ENCODE measurements at places on chromosomes 2 and 18.

GRCh38 chr2:6054161-6054671 is 362.0 kb downstream of the SOX11 start:
- no peak for DNase-seq
- H3K27ac ChIP-seq = no peak overlapping the region
- no peak overlapping the region for H3K4me3 ChIP-seq
- H3K4me1 ChIP-seq = no peaks in the 10 kb centered on the region
- no peaks in the 10 kb centered on the region for H3K36me3 ChIP-seq

DNA sequence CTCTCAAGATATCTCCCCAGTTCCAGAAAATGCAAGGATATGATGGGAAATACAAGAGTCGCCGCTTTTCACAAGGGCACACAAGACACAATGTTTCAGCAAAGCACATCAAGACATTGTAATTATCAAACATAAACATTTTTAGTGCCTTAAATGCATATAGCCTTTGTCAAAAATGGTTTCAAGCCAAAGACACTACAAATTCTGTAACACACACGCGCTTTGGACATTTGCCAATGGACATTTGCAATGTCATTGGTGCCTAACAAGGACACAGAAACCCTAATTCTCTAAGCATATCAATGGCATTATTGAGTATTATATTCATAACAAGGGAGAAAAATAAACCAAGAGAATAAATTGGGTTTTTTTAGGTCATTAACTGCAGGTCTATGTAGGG is 16.1 kb downstream of the ADD2 start:
- no peak overlapping the region for H3K4me3 ChIP-seq
- no peak overlapping the region for H3K27ac ChIP-seq
- no peaks in the 10 kb centered on the region for H3K4me1 ChIP-seq
- H3K36me3 ChIP-seq = no peaks in the 10 kb centered on the region

- H3K27ac ChIP-seq = no peak overlapping the region
- H3K4me1 ChIP-seq = no peaks in the 10 kb centered on the region
- peaks cover 31% of the 10 kb centered on the region for H3K27me3 ChIP-seq
- no peaks in the 10 kb centered on the region for H3K36me3 ChIP-seq
- DNase-seq = peak; percentile 63
These were observed 88.8 kb downstream of the VWA3B start for GRCh38 chr2:98175811-98176210.

GRCh38 chr2:105712981-105713596 is 31.6 kb upstream of the NCK2 start:
- H3K27me3 ChIP-seq = no peaks in the 10 kb centered on the region
- no peak overlapping the region for H3K4me3 ChIP-seq
- DNase-seq = no peak
- no peaks in the 10 kb centered on the region for H3K4me1 ChIP-seq
- H3K36me3 ChIP-seq = no peaks in the 10 kb centered on the region

- H3K27ac ChIP-seq = no peak overlapping the region
- no peak for DNase-seq
- no peaks in the 10 kb centered on the region for H3K27me3 ChIP-seq
These were observed 1.9 kb downstream of the WDR54 start for GRCh38 chr2:74423231-74424095.

DNA sequence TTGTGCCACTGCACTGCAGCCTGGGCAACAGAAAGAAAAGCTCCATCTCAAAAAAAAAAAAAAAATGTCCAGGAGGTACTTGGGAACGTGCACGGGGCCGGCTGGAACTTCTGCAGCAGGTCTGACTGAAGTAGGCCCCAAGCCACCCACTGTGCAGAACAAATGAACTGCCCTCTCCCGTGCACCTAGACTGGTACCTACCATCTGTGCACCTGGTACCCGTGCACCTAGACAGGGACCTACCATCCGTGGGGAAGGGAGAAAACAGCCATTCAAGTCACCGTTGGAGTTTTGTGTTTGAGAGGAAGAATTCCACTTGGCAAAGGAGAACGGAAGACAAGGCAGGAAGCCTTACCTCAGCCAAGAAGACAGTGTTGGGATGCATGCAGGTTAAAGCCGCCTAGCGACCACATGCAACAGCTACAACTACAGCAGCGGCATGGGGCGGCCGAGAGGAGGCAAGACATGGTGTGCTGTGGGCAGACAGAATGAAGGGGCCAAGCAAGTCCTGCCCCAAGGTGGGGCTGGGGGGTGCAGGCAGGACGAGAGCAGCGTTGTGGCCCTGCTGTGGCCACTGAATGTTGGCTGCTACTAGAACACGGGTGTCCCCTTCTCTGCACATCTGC is 16.1 kb downstream of the ST3GAL5 start:
- no peak for DNase-seq
- no peaks in the 10 kb centered on the region for H3K27me3 ChIP-seq
- H3K4me1 ChIP-seq = no peaks in the 10 kb centered on the region
- no peak overlapping the region for H3K4me3 ChIP-seq
- H3K36me3 ChIP-seq = no peaks in the 10 kb centered on the region

DNA sequence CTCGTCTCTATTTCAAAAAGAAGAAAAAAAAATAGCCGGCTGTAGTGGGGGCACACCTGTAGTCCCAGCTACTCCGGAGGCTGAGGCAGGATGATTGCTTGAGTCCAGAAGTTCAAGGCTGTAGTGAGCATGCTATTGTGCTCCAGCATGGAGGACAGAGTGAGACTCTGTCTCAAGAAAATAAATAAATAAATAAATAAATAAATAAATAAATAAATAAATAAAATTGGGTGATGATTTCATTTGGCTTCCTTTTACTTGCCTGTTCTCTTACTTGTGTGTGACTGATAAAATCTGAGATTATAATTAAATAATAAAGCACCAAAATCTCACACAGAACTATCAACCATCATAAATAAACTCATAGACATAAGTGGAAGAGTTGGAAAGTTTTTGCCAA is 657.8 kb downstream of the NRXN1 start:
- no peak overlapping the region for H3K27ac ChIP-seq
- no peaks in the 10 kb centered on the region for H3K27me3 ChIP-seq
- DNase-seq = no peak
- no peaks in the 10 kb centered on the region for H3K4me1 ChIP-seq
- no peak overlapping the region for H3K4me3 ChIP-seq

DNA sequence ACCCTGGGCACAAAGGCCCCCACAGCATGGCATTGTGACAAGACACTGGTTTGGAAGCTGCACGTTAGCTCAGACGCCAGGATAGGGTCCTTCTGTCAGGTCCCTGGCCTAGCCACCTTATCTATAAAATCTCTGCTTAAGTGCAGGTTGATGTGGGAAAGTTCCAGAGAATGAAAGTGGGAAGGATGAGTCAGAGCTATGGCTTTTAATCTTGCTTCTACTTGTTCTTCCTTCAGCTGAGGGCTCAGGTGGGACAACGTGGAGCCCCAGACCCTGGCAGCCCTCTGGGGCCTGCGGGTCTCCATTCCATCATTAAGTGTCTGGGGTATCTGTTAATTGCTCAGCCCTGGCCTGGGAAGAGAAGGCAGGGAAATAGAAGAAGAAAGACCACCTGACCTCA is 64.5 kb downstream of the CELF4 start:
- no peak overlapping the region for H3K4me3 ChIP-seq
- no peak for DNase-seq
- H3K36me3 ChIP-seq = no peaks in the 10 kb centered on the region

DNA sequence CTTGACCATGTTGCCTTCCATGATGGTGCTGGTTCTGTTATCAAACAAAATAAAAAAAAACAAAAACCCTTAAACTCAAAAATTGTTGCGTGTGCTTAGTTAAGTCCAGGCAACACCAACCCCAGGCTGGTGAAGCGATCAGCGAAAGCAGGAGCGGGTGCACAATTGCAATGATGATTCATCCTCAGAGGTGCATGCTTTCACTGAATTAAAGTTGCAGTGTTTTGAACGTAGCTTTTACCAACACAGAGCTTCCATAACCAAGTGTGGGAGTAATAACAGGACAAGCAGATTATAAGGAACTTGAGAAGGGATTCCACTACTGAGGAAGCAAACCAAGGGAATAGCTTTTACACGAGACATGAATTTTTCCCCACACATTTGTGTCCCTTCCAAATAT is 39.7 kb upstream of the RAPH1 start:
- no peaks in the 10 kb centered on the region for H3K27me3 ChIP-seq
- H3K27ac ChIP-seq = no peak overlapping the region
- peaks cover 12% of the 10 kb centered on the region for H3K4me1 ChIP-seq
- no peak overlapping the region for H3K4me3 ChIP-seq
- H3K36me3 ChIP-seq = no peaks in the 10 kb centered on the region

- H3K27ac ChIP-seq = peak overlapping the region; percentile 82
- H3K4me3 ChIP-seq = no peak overlapping the region
- DNase-seq = no peak
These were observed 1.6 kb downstream of the RAB27B start for GRCh38 chr18:54829856-54830255.

DNA sequence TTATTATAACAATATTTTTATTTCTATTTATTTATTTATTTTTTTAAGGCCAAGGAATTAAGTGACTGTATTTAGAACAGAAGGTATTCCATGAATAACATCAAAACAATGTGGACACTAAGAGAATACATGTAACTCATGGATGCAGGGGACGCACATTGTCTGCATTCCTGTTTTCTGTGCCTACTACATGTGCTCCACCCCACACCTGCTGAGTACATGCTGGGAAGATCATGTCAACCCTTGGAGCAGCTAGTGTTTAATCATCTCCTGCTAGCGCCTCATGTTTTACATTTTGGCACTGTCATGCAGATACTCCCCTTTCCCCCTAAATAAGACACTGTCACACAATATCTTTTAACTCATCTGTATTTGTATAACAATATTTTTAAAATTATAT is 29.3 kb downstream of the DPYSL5 start:
- no peak for DNase-seq
- no peak overlapping the region for H3K27ac ChIP-seq
- peaks cover 10% of the 10 kb centered on the region for H3K27me3 ChIP-seq

DNA sequence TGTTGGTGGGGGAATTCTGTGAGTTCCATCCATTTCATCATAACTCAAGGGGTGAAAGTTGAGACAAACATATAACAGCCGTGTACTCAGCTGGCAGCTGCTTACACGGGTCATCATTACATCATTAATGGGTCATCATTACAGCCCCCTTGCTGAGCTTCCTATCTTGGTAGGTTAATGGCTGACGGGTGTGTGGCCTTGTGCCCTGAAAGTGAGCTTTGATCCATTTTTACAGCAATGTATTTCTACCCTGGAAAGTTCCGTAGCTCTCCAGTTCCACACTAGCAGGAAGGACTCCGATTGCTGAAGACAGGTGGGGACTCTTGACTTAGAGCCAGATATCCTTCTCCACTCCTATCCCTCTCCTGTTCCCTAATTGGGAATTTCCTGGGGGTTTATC is 105.2 kb upstream of the DLX2 start:
- no peaks in the 10 kb centered on the region for H3K4me1 ChIP-seq
- DNase-seq = no peak
- H3K4me3 ChIP-seq = no peak overlapping the region
- H3K36me3 ChIP-seq = no peaks in the 10 kb centered on the region
- no peaks in the 10 kb centered on the region for H3K27me3 ChIP-seq

DNA sequence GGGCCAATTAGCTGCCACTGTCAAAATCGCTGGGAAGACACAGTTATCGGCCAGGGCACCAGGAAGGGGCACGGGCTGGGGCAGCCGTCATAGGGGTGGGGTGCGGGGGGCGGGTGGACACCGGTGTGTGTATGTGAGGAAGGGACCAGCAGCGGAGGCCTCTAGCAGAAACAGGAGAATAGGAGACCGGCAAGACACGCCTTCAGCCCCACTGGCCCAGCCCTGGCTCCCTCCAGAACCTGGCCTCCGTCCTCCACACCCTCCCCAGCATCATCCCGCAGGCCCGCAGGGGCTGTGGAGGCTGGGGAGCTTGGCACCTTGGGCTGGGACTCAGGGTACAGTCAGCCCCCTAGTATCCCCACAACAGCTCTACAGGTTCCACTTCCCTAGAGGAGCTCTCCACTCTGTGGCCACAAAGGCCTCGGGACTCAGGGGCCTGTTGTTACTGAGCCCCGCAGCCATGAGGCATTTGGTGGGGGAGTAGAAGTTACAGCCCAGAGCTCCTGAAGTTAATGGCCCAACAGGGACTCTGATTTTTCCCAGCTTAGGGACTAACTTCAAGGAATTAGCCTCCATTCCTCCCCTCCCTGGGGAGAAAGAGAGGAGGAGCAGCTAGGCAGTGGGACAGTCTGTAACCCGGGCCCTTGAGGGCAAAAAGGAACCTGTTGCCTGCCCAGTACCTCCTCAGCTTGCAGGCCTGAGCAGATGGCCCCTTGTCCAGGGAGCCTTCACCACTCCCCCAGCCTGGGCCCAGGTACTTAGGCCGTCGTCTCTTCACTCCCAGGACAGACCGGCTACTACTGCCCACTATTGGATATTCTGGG is 19.9 kb downstream of the SH2D6 start:
- H3K4me3 ChIP-seq = peak overlapping the region; percentile 30
- H3K4me1 ChIP-seq = peaks cover 35% of the 10 kb centered on the region
- no peaks in the 10 kb centered on the region for H3K27me3 ChIP-seq
- no peak for DNase-seq
- H3K27ac ChIP-seq = peak overlapping the region; percentile 94

GRCh38 chr2:48482313-48482712 is 47.6 kb upstream of the STON1 start:
- H3K4me3 ChIP-seq = no peak overlapping the region
- no peaks in the 10 kb centered on the region for H3K36me3 ChIP-seq
- H3K4me1 ChIP-seq = peaks cover 5% of the 10 kb centered on the region
- H3K27ac ChIP-seq = peak overlapping the region; percentile 53
- DNase-seq = no peak
- no peaks in the 10 kb centered on the region for H3K27me3 ChIP-seq

DNA sequence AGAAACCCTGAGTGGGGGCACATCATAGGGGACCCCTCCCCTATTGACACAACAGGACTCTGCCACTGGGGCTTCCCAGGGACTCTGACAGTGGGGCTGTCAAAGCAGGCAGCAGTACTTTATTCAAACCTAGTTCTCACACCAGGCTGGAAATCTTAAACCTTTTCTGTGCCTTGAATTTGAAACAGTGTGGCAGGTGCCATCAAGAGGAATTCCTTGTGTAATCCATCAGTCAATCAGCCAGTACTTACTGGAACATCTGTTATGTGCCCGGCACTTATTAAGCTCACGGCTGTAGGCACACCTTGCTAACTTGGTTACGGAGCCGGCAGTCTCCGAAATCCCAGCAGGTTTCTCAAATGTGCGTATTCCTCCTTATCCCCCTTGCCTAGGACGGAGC is 12.0 kb downstream of the GLI2 start:
- peaks cover 12% of the 10 kb centered on the region for H3K27me3 ChIP-seq
- no peaks in the 10 kb centered on the region for H3K4me1 ChIP-seq
- H3K4me3 ChIP-seq = no peak overlapping the region
- no peak for DNase-seq

- no peak overlapping the region for H3K4me3 ChIP-seq
- H3K36me3 ChIP-seq = no peaks in the 10 kb centered on the region
- no peak overlapping the region for H3K27ac ChIP-seq
These were observed 11.4 kb downstream of the OSGEPL1 start for GRCh38 chr2:189751080-189751658.

DNA sequence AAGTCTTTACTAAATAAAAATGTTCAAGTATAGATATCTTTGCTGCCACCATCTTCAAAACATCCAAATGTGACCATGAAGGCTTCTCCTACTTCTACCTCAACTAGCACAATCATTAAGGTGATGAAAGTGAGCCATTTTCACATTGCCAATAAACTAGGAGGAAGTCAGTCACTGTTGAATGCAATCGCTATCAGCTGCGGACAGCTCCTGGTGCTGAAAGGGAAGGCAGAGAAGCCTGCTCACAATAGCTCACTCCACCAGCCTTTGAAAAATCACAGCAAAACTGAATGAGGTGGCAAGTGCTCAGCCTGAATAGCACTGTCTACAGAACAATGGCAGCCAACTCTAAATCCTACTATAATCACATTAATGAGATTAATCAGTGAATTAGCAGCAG is 2.2 kb downstream of the MYT1L start:
- H3K36me3 ChIP-seq = no peaks in the 10 kb centered on the region
- no peak overlapping the region for H3K4me3 ChIP-seq
- H3K27ac ChIP-seq = no peak overlapping the region
- DNase-seq = no peak
- H3K27me3 ChIP-seq = no peaks in the 10 kb centered on the region

All from transverse colon (tissue), 4 donors.